Stimulated activated CD4-positive, alpha-beta T cell treated with anti-CD3 and anti-CD28 coated beads, Interleukin-4, amount 100 ng/mL, for 4 hours (primary cell): ENCODE measurements at places on chromosomes 4 and X.

- DNase-seq = peak; percentile 44
These were observed 88.8 kb downstream of the BCOR start for GRCh38 chrX:40008791-40009461.

DNA sequence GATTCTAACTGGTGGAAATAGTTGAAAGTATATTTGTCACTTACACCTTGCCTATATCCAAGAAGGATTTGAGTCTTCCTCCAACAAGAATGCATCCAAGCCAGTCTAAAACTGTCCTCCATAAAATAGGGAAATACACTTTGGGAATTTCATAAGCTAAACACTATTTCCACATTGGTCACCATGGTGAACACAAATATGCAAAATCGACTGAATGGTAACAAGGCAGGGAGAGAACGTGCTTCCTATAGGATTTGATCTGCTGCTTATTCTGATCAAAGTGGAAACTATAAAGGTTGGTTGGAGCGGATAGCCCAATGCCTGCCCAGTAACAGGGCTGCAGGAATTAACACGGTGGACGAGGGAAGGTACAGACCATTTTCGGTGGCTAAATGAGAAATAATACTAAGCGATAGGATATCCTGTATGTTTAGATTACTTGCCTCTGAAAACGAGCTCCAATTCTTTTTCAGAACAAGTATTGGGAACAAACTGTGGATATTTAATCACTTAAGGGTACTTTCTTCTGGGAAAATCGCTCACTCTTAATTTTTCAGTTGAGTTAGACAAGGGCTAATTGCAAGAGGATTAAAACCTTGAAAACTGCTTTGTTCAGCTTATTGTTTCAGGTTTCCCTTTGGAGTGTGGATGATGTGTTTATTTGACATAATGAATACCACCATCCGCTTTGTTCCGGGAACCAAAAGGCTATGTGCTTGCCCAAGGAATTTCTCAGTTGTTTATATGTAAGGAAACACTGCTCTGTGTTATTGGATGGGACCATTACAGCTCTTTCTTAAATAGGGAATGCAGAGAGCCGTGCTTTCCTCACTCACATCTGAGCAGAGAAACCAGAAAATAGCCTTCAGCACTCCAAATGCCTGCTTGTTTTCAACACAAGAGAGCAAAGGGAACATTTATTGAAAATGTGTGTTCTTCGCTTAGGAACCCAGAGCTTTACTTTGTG lies 194.4 kb downstream of the CBR4 start:
- DNase-seq = no peak

- no peak for DNase-seq
These were observed 64.2 kb upstream of the SPP1 start for GRCh38 chr4:87911252-87911774.

DNA sequence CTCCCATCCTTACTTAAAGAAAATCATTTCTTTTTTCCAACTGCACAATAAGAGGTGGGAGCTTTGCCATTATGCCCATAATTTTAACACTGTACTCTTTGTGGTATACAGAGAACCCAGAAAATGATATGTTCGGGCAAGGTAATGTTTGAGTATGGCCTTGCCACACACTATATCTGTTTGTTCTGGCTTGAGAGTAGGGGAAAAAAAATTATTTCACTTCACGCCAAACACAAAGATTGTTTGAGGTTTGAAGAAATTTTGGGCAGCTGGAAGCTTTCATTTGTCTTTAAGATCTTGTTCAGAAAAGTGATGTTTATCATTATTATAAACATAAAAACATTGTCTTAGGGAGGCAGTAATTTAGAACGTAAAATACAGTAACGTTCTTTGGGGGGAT lies 115.4 kb upstream of the NAP1L5 start:
- DNase-seq = no peak

DNA sequence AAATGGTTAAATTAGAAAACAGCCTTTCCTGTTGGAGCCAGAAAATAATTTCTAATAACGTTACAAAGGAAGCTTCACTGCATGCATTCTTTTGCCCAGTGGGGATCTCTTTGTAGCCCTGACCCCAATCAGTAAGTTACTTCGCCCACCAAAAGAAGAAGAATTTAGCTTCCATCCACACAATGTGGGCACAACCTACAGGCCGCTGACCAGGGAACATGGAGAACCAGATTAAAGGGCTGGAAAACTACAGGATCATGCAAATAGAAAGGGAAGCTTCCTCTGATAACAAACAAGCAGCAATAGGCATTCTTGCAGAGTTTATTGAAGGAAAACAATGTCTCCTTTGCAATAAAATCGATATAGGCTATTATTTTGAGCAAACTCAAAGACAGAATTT lies 21.3 kb upstream of the TSPAN5 start:
- no peak for DNase-seq

- no peak for DNase-seq
These were observed 56.2 kb downstream of the UGT2B10 start for GRCh38 chr4:68871809-68872642.

DNA sequence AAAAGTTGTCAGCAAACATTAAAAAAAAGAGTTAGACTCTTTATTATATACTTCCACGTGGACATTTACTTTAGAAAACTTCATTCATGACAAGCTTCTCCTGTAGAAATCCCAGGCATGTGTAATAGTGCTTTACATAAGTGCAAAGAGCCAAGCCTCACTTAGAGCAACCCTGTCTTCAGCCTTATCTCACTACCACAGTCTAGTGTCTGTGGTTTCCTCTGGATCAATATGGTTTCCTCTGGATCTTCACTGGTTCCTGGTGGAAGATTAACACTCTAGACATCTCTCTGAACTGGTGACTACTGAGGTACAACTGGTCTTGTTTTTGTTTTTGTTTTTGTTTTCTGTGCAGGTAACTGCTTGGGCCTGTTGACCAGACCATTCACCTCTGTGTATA lies 18.4 kb upstream of the ARMCX5 start:
- no peak for DNase-seq

GRCh38 chr4:99843413-99843812 lies 26.8 kb downstream of the DAPP1 start:
- DNase-seq = no peak

DNA sequence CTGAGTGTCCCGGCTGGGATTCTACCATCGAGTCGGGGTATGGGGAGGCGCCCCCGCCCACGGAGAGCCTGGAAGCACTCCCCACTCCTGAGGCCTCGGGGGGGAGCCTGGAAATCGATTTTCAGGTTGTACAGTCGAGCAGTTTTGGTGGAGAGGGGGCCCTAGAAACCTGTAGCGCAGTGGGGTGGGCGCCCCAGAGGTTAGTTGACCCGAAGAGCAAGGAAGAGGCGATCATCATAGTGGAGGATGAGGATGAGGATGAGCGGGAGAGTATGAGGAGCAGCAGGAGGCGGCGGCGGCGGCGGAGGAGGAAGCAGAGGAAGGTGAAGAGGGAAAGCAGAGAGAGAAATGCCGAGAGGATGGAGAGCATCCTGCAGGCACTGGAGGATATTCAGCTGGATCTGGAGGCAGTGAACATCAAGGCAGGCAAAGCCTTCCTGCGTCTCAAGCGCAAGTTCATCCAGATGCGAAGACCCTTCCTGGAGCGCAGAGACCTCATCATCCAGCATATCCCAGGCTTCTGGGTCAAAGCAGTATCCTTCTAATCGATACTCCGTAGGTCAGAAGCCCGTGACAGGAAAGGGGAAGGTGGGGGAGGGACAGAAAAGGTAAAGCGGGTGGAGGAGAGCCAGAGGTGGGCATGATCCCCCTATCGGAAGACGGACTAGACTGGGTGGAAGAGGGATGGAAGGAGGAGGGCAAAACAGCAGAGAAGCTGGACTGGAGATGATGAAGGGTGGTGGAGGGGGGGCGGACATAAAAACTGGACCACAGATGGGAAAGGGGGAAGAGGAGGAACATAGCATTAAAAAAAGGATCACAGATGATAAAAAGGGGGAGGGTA lies 828 bp downstream of the TSPYL2 start:
- no peak for DNase-seq

GRCh38 chrX:78024349-78025059 lies 55.1 kb upstream of the PGAM4 start:
- no peak for DNase-seq

GRCh38 chrX:137427816-137428215 lies 138.1 kb upstream of the ZIC3 start:
- no peak for DNase-seq

DNA sequence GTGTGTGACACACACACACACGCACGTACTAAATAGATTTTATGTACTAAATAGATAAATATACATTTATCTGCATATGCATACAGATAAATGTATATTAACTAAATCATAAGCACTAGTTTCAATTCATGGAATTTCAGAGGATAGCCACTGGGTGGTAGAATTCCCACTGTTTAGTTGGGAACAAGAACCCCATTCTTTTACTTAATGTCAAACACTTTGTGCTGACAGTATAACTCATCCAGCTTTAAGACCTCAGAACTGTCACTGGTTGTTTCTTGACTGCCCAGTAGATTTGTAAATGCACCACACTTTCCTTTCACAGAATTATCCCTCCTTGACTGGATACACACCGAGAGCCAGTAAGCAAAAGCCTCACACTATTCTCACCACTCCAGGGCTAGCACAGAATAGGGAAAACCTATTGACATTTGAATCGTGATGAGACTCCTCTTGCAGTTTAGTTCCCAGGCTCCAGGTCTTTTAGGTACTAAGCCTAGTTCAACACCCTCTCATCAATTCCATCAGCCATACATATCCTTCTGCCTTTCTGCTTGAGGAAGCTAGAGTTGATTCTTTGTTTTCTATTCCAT lies 32.4 kb downstream of the PPARGC1A start:
- DNase-seq = no peak

DNA sequence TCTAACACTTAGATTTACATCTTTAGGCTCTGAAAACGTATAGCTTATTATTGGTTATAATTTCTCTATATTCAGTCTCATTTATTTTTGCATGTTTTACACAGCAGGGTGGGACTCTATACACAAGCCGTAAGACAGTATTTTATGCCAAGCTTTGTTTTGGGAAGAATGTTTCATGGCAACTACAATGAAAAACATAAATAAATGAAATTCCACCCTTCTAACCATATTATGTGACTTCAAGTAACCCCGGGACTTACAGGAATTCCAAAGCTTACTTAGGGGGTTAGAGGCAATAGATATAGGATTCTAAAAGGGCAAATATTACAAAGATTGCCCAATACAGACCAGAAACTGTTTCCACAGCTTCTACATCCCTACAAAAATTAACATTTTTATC lies 370.9 kb downstream of the PRR32 start:
- no peak for DNase-seq

DNA sequence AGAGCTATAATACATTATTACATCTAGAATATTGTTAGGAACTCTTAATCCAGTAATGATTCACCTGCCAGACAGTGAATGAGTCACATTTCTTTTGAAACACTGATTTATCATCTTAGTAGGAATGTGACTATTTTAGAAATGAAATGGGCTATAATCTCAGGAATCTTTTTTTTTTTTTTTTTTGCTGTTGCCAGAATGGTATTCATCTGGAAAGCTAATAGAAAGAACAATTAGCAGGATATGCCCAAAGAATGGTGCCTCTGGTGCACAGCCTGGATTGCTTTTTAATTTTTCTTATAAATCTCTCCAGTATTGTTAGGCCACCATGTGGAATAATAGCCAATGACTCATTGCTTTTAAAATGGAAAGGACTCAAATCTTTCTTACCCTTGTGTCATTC lies 181.1 kb upstream of the SMIM31 start:
- DNase-seq = no peak

DNA sequence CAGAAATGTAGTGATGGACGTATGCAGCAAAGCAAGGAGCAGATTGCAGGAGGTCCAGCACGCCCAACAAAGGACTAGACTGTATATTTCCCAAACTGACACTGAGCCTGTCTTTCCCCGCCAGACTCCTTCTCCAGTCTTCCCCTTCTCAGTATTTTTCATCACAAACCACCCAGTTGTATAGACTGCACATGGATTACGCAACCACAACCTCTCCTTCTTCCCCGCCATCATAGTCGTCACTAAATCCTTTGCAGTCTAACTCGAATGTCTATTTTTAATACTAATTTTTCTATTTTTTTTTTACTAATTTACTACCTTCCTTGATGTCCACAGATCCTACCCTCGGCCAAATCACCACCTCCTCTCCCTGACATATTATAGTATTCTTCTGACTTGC lies 105.4 kb downstream of the MTNR1A start:
- DNase-seq = no peak

DNA sequence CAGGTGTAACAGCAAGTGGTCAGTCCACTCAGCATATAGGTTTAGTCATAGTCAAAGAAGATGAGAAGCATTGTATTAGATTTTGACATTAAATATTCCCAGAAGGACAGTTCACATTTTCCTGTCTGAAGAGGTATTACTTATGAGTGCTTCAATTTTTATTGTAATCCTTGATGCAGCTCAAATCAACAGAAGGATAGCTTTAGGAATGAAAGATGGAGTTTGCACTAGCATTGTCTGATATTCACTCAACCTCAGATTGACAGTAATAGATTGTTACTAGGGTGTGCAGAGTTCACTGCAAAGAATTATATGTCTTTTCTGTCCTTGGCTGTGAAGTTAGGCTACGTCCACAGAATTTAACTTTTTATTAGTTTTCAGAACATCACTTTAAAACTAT lies 764.3 kb upstream of the AADAT start:
- no peak for DNase-seq

GRCh38 chr4:1880332-1880731 lies 9.1 kb downstream of the NSD2 start:
- DNase-seq = no peak

DNA sequence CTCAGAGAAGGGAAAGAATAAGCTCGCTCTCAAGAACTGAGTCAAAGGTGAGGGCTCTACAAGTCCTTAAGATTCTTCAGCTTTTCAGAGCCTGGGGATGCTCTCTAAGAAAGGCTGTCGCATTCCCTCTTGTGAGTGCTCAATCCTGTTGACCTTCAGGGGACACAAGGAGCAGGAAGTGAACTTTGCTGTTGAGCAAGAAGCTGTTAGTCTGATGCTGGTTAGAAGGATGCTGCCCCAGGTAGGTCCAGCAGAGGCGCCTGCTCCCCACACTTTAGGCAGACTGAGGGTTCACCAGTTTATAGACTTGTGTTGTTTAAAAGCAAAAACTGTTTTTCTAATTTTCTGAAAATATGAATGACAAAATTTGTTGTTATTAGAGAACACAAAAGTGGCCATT lies 125.4 kb upstream of the SPOCK3 start:
- no peak for DNase-seq

DNA sequence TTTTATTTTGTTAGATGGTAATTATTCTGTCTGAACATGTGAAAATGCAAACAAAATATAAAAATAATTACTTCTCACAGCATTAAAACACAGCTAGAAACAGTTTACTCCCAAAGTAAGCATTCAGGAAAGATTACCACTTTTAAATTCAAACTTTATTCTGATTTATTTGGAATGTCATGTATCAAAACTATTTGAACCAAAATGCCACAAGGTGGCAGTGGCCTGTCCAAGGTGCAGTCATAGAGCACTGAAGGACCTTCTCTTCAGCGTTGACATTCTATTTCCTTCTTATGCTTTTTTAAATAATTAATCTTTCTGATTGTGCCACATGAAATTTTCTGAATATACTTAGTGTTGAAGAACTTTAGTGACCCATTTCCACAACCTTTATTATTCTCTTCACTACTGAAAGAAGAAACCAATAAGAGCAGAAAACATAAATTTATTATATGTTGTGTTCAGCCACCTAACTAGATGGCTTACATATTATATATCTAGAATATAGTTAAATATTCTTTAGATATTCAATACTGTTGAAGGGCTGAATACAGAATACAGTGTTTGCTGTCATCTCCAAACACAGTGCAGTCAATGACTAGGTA lies 283.6 kb downstream of the CFAP299 start:
- DNase-seq = no peak

GRCh38 chrX:68252664-68253063 lies 180.6 kb downstream of the OPHN1 start:
- no peak for DNase-seq
